ENCODE measurements at places on chromosomes 4 and X.

GRCh38 chr4:30600246-30601017 is 119.7 kb upstream of the PCDH7 start:
- DNase-seq: no peak

DNA sequence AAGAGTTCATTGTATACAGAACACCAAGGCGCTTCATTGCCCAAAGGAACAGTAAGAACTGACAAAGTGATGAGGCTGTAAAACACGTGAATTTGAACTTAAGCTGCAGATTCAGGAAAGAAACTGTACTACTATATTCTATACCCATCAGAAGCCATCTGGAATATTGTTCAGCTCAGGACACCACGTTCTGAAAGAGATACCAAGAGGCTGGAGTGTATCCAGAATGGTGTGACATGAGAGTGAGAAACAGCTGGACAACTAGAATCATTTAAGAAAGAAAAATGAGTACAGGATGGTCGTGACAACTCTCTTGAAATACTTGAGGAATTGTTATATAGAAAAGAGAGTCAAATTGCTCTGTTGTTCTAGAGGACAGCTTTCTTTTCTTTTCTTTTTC is 94.9 kb downstream of the MGST2 start:
- no peak for DNase-seq

DNA sequence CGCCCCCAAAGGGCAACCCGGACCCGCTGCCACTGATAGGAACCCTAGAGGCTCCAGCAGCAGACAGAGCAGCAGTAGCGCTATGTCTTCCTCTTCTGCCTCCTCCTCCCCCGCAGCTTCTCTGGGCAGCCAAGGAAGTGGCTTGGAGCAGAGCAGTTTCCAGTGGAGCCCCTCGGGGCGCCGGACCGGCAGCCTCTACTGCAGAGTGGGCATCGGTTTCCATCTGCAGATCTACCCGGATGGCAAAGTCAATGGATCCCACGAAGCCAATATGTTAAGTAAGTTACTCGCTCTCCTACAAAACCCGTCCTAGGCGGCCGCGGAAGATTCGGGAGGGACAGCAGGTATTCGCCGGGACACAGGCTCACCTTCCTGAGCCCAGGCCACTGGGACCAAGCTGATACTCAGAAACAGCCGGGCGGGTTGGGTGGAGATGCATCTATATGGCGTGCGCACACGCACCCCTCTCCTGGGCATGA is 477 bp downstream of the FGF5 start:
- DNase-seq: peak; percentile 66

GRCh38 chr4:77393996-77394395 is 211.6 kb upstream of the CXCL13 start:
- DNase-seq: peak; percentile 74

GRCh38 chr4:123744664-123745290 is 348.2 kb downstream of the SPRY1 start:
- DNase-seq: no peak

- DNase-seq: no peak
Measured at GRCh38 chrX:23436875-23437274, 102.2 kb downstream of the PTCHD1 start.

DNA sequence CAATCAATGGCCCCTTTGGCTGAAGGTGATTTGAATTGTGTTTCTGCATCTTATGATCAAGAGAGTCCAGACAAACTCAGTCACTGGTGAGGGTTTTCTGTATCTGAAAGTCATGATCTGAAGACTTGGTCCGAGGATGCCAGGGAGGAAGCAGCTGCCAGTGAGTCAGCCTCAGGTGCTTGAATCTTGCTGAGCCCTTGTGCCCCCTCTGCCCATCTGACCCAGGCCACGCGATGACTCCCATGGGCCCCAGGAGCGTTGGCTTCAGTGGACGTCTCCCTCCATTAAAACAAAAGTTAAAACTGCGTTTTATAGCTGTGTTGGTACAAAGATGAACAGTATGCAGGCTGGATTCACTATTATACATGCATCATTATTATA is 62.0 kb downstream of the HTRA3 start:
- DNase-seq: no peak

GRCh38 chr4:153008578-153009199 is 72.6 kb downstream of the FHDC1 start:
- DNase-seq: no peak

DNA sequence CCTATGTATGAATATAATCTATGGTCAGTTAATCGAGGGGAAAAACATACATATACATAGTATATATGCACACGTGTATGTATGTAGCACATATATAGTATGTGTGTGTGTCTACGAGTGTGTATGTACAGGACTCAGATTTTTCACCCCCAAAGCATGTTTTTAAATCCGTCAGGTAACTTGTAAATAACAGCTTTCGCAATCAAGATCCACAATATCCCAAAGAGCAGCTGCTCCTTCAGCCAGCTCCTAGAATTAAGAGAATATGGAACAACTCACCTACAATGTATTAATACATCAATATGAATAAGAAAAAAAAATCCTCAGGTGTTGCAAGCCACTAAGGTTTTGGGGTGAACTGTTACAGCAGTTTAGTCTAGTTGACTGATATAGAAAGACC is 3.5 kb downstream of the MRFAP1L1 start:
- DNase-seq: no peak

DNA sequence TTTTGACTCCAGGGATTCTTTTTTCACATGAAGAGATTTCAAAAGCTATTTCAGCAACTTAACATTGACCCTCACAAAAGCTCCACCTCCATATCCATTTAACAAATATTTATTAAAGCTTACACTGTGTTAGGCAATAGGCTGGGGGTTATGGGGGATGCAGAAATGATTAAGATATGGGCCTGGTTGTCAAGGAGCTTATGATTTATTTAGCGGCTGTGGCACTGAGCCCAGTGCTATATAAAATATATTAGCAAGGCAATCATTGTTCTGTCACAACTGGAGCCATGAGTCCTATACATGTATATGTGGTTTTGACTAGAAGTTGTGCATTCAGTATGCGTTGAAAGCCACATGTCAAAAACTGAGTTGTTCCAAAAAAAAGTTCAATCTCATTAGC is 131.1 kb downstream of the GPC3 start:
- no peak for DNase-seq

GRCh38 chr4:10135260-10135659 is 18.7 kb upstream of the WDR1 start:
- DNase-seq: no peak

DNA sequence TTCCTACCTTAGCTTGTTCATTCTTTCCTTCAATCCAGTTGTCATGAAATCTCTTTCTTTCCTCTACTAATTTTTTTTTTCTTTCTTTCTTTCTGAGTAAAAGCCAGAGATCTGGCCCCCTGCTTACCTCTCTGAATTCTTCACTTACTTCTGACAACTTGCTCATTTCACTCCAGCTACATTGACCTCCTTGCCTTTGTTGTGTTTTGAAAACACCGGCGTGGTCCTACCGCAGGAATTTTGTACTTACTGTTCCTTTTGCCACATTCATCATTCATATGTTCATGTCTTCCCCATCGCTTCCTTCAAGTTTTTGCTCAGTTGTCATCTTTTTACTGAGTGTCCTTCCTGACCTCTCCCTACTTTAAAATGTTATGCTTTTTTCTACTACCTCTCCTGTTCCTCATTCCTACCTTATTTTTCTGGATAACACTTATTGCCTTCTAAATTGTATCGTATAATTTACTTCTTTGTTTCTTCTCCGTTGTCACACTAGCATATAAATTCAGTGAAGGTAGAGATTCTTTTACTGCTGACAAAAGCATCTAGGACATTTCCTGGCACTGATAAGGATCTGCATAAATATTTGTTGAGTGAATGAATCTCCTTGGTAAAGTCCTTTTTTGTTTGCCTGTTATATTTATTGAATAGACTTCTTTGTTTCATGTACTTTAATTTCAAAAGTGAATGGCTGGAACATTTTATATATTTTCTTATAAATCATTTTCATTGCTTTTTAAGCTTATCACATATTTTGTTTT is 74.4 kb downstream of the NFKB1 start:
- DNase-seq: no peak

- DNase-seq: no peak
Measured at GRCh38 chr4:33386764-33387163, 2666.6 kb downstream of the PCDH7 start.

- no peak for DNase-seq
Measured at GRCh38 chrX:103415528-103415927, 39.2 kb downstream of the BEX3 start.

DNA sequence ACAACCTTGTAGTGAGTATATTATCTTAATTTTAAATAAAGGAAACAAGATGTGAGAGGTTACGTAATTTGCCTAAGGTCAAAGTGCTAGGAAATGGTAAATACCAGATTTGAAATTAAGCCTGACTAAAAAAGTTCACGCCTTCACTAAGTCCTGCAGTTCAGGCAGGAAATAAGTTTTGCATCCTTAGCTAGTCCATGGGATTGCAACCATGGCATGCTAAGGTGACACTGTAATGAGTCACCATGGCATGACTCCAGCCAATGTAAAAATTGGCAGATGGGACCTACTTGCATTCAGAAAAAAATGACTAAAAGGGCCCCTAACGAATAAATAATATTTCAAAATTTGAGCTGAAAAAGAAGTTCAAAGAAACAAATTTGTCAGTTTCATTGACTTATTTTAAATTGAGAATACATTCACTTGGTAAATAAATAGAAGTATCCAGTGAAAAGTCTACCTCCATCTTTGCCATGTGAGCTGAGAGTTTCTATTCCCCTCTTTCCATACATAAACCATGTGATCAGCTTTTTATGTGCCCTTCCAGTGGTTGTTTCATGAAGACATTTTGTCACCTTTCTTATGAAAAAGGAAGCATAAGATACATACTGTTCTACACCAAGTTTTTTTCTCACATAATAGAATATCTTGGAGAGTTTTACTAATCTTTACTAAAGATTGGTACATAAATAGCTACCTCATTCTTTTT is 72.4 kb downstream of the ANKRD50 start:
- peak; percentile 91 for DNase-seq

DNA sequence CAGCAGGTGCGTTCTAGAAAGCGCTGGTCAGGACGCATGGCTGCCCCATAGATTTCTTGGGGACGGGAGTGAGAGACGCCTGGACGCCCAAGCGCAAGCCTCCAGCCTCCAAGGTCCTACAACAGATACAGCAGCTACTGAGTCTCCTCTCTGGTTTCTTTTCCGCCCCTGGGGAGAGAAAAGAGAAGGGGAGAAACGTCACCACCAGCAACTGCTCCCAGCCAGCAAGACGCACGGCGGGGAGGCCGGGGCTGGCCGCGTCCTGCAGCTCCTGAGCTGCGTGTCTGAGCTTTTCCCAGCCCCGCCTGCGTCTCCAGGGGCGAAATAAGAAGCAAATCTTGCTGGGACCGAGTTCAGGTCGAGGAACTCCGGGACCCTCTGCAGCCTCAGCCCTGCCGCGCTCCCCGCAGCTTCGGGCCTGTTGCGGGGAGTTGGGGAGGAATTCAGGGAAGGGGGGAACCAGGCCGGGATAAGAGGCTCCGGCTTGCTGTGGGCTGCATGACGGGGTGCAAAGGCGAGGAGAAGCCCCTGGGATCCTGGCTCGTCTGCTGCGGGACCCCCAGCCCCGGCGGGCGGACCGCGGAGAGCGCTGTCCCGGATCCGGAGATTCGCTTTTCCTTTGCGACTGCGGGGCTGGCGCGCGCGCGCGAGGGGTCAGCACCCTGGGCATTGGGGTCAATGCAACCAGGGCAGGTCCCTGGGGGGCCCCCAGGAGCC is 6.8 kb upstream of the SHOX start:
- no peak for DNase-seq

DNA sequence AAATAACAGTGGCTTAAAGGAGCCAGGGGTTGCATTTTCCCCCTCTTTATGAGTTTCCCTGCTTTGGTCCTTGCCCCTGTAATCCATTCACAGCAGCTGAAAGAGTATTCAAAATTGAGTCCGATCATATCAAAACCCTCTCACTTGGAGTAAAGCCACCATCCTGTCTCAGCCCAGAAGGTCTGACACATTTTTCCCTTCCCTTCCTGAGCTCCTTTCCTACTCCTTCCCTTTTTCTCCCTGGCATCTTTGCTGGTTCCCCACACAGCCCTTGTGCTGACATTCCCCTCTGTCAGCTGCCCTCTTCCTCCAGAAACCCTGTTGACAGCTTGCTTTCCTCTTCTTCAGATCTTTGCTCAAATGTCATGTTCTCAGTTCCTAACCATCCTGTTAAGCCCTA is 295.6 kb downstream of the EVC2 start:
- DNase-seq: no peak

DNA sequence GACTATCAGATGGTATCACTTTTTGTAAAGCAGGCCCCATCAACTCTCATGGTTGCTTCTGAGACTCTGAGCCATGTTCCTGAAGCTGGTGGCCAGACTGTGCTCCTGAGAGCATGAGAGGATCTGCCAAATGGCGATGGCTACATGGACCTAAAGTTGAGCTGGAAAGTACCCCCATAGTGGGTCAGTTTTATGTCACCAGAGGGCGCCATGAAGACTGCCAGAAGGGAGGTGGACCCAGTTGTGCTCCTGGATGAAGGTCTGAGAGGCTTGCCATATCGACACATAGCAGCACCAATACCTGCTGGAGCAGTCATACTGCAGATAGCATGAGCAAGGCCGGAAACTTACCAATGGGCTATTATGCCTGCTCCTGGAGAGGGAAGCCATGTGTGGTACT is 105.7 kb downstream of the SLITRK2 start:
- DNase-seq: no peak

- DNase-seq: peak; percentile 57
Measured at GRCh38 chrX:132092439-132093065, 35.3 kb downstream of the FRMD7 start.

- DNase-seq: no peak
Measured at GRCh38 chrX:143701460-143701859, 19.1 kb downstream of the SPANXN2 start.

GRCh38 chrX:20514358-20514757 is 247.6 kb upstream of the RPS6KA3 start:
- DNase-seq: peak; percentile 93

DNA sequence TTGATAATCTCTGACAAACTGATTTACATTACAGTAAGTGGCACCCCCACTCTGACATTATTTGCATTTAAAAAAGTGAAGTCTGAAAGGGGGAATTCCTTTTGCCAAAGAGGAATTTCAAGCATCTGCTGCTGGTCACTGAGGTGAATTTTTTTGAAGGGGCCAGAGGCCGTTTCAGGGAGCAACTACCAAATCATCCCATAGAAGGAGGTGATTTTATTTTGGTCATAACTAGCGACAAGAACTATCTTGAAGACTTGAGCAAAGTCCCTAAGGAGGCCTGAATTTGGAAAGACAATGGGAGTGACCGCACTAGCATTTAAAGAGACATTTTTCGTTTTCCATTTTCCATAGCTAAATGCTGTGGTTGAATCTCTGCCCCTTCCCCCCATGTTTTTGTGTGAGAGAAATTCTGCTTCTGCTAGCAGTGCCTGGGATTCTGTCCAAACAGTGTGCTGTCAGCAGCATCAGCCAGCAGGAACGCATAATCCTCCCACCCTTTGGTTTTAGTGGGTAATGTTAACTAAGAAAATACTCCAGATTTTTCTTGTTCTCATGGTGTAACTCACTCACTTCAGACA is 110.1 kb upstream of the MED14 start:
- DNase-seq: peak; percentile 77

GRCh38 chrX:9907645-9908387 is 59.3 kb upstream of the CLDN34 start:
- DNase-seq: peak; percentile 46

GRCh38 chr4:7295911-7296660 is 103.7 kb downstream of the SORCS2 start:
- DNase-seq: peak; percentile 34
